CD8-positive, alpha-beta memory T cell (primary cell): ENCODE measurements at places on chromosomes 2 and 18. TPM values are rescaled to one million over a fixed set of nuclear protein-coding genes. Genes with fewer than 3 reads are reported as not detected.

- DNase-seq = no peak
- H3K4me3 ChIP-seq = no peak overlapping the region
Observed at GRCh38 chr18:43081396-43081795, 34.1 kb downstream of the RIT2 start.

DNA sequence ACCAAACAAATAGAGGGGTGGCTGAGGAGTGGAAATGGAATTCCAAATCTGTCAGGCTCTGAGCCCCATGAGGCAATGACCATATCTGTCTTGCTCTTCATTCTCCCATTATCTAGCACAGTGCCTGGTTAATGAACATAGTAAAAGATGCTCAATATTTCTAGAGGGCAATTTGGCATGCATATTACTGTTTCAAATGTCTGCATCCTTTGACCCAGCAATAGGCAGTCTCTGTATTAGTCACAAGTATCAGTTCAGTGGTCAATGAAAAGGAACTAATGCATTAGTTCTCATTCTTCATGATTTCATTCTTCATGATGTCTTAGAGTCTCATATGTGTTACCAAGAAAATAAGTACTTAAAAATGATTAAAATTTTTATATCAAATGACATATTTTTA is 28.4 kb upstream of the MALL start:
- H3K4me3 ChIP-seq = no peak overlapping the region
- no peak for DNase-seq
- H3K4me1 ChIP-seq = no peaks in the 10 kb centered on the region
- no peaks in the 10 kb centered on the region for H3K36me3 ChIP-seq

Gene LRRTM4
- not detected for total RNA-seq

DNA sequence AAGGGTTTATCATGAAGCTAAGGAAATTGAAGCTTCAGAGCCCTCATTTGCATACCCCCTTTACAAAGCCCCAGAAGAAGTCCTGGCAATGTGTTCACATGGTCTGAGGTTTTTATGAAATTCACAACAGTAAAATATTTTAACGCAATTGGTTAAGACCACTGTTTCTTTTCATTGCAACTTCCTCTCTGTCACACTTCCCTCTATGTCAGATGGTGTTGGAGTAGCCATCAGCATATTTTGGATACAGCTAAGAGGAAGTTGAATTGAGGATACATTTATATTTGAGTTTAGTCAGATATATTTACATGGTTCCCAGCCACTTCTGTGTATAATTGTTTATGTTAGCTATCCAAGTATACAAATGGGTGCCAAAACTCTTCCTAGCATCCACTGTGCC is 170.0 kb downstream of the TXNL1 start:
- no peaks in the 10 kb centered on the region for H3K36me3 ChIP-seq
- H3K27ac ChIP-seq = no peak overlapping the region
- no peaks in the 10 kb centered on the region for H3K4me1 ChIP-seq
- H3K4me3 ChIP-seq = no peak overlapping the region

DNA sequence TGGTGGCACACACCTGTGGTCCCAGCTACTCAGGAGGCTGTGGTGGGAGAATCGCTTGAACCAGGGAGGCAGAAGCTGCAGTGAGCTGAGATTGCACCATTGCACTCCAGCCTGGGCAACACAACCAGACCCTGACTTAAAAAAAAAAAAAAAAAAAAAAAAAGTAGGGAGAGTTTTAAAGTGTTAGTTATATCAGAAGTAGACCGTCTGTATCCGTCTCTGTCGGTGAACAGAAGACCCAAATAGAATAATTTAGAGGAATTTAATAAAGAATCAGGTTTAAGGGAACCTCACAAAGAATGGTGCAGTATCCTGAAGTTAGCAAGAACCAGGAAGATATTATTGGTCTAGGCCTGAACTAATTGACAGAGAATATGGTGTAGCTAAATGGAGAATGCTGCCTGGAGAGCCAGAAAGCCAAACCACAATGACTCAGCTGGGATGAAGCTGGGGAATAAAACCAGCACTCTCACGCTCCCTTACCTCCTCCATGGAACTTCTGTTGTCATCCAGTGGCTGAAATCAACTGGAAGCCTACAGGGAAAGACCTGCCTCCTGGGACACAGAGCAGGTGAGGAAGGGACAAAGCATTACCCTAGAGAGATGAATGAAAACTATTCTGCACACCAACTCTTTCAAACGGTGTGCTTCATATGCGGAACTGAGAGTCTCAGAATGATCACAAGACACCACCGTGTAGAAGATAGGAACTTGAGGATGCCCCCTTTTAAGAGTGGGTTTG is 39.1 kb upstream of the PLEKHM3 start:
- no peaks in the 10 kb centered on the region for H3K27me3 ChIP-seq
- H3K27ac ChIP-seq = no peak overlapping the region
- H3K4me3 ChIP-seq = no peak overlapping the region
- no peaks in the 10 kb centered on the region for H3K36me3 ChIP-seq
- no peak for DNase-seq
- H3K4me1 ChIP-seq = no peaks in the 10 kb centered on the region

DNA sequence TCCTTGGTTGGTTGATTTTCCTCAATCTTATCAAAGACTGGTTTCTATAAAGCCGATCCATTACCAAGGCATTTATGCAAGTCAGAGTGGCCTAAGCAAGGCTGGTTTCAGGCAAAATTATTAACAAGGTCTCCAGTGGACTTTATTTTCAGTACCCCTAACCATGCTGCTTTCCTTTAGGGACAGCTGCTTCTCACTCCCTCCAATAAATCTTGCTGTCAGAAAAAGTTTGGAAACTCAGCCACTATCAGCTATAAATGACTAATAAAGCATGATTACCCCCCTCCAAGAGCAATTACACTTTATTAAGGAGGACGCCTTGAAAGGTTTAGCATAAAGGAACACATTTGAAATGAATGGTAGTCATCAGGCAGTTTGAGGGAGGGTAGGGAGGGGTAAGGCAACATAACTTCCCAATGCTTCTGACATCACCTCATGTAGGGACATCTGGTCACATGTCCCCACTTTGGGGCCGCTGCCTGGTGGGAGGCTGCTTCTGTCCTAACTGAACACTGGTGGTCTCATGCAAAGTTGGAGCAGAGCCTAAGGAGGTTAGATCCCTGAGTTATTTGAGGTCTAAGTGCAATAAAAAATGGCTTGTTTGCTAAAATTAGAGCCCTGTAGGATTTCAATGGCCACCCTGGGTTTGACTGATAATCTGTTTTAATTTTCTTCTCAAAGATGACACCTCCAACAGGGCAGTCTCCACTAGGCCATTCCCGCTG is 58.0 kb upstream of the TMEM178A start:
- no peak overlapping the region for H3K27ac ChIP-seq
- H3K36me3 ChIP-seq = no peaks in the 10 kb centered on the region
- no peaks in the 10 kb centered on the region for H3K4me1 ChIP-seq
- H3K4me3 ChIP-seq = no peak overlapping the region
- DNase-seq = no peak

DNA sequence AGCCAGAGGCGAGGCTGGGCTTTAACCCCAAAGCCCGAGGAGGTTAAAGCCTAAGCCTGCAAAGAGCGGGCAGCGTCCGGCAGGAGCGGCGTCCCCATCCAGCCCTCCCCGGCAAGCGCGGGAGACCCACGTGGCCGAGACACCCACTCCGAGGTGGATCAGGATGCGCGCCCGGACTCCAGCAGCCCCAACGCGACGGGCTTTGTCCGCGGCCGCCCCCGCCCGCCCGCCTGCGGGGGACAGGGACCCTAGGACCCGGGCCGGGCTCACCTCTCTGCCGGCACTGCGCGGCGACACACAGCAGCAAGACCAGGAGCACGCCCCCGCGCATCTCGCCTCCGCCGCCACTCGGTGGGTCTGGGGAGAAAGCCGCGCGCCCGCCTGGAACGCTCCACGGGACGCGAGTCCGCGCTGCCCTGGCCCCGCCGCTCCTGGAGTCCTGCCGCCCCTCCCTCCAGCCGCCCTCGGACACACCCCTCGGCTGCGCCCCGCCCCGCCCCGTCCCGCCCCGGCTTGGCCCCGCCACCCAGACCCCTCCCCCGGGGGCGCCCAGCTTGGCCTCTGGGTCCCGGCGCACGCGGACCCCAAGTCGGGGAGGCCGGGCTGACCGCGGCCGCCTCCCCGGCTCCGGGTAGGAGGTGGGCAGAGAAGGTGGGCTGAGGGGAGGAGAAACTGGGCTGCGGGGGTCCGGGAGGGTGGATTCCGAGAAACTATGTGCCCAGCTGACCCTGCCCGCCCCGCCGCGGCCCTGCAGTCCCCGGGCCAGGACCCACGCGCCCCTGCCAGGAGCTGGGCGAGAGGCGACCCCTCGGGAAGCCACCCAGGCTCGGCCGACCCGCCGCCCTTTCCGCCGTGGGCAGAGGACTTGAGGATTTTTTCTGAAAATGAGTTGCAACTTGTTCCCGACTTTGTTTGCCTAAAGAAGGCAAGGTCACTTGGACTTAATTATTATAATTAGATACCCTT is at the start of gene LAMA1:
Gene LAMA1, minus strand, starts transcription at position 408 of the 966 bp plus-strand sequence. Its CDS starts 77 bp downstream, at position 331.
- no peaks in the 10 kb centered on the region for H3K4me1 ChIP-seq
- H3K36me3 ChIP-seq = no peaks in the 10 kb centered on the region
- no peak for DNase-seq
- H3K27me3 ChIP-seq = no peaks in the 10 kb centered on the region
- H3K4me3 ChIP-seq = no peak within 1 kb of the TSS
- no peak within 1 kb of the TSS for H3K27ac ChIP-seq

DNA sequence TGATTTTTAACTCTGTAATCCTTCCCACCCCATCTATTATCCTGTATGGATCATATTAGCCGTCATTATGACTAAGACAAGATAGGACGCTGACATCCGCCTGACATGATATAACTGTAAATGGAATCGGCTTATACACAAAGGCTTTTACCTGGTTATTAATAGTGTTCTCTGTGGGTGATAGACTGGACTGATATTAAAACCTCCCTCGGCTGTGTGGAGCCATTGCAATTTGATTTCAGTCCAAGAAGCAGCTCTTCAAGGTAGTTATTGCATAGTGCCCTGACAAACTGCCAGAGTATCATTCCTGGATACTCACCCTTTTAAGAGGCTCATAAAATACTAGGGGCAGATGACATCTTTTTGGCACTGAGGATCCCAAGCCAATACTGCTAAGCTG is 226.1 kb upstream of the HNRNPA3 start:
- no peak overlapping the region for H3K4me3 ChIP-seq
- no peak overlapping the region for H3K27ac ChIP-seq
- DNase-seq = no peak
- H3K36me3 ChIP-seq = no peaks in the 10 kb centered on the region

Gene GKN2
- total RNA-seq = not detected

- no peaks in the 10 kb centered on the region for H3K27me3 ChIP-seq
- DNase-seq = no peak
- H3K4me1 ChIP-seq = peaks cover 4% of the 10 kb centered on the region
- H3K4me3 ChIP-seq = no peak overlapping the region
- H3K27ac ChIP-seq = no peak overlapping the region
Observed at GRCh38 chr2:234060236-234060635, 9.7 kb downstream of the SPP2 start.

Gene UPP2
- not detected for total RNA-seq

GRCh38 chr18:24181806-24182205 is 42.9 kb downstream of the CABYR start:
- H3K4me1 ChIP-seq = no peaks in the 10 kb centered on the region
- no peak overlapping the region for H3K27ac ChIP-seq
- no peaks in the 10 kb centered on the region for H3K36me3 ChIP-seq
- no peaks in the 10 kb centered on the region for H3K27me3 ChIP-seq
- H3K4me3 ChIP-seq = no peak overlapping the region

Gene HAUS1
- total RNA-seq = 53.3 TPM

- H3K27ac ChIP-seq = no peak overlapping the region
- H3K36me3 ChIP-seq = no peaks in the 10 kb centered on the region
- H3K4me1 ChIP-seq = peaks cover 9% of the 10 kb centered on the region
- DNase-seq = no peak
- no peaks in the 10 kb centered on the region for H3K27me3 ChIP-seq
- H3K4me3 ChIP-seq = no peak overlapping the region
Observed at GRCh38 chr2:65185012-65185411, 42.6 kb upstream of the ACTR2 start.

- peaks cover 4% of the 10 kb centered on the region for H3K27me3 ChIP-seq
- H3K27ac ChIP-seq = no peak overlapping the region
- no peak for DNase-seq
- no peak overlapping the region for H3K4me3 ChIP-seq
Observed at GRCh38 chr2:172896661-172897081, 161.0 kb downstream of the RAPGEF4 start.

DNA sequence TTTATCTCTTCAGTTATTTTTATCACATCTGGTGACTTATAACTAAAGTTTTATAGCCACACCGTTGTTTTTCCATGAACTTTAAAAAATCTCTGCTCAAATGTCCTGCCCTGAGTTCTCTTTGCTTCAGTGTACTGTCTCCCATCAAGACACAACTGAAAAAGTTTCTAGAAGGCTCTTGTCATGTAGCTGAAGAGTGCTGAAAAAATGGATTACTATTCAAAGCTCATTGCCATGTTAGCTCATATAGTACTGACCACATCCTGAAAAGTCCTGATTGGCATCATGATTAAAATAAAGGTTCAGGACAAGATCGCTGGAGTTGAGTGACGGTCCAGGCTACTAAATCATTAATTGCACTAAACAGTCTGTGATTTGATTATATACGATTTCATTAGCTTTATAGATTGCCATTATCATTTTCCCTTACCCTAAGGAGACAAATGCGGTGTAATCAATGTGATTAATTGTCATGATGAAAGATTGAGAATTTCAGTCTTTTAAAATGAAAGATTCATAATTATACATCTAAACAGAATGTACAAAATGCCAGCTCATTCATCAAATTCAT is 62.2 kb downstream of the MFSD6 start:
- H3K4me1 ChIP-seq = peaks cover 31% of the 10 kb centered on the region
- no peaks in the 10 kb centered on the region for H3K36me3 ChIP-seq
- no peaks in the 10 kb centered on the region for H3K27me3 ChIP-seq
- no peak overlapping the region for H3K4me3 ChIP-seq

- no peaks in the 10 kb centered on the region for H3K36me3 ChIP-seq
- no peaks in the 10 kb centered on the region for H3K4me1 ChIP-seq
- DNase-seq = no peak
- H3K27me3 ChIP-seq = no peaks in the 10 kb centered on the region
- no peak overlapping the region for H3K4me3 ChIP-seq
- H3K27ac ChIP-seq = no peak overlapping the region
Observed at GRCh38 chr18:8052237-8052701, 485.2 kb downstream of the PTPRM start.

GRCh38 chr2:31651736-31652135 is 71.0 kb upstream of the SRD5A2 start:
- no peak for DNase-seq
- H3K4me3 ChIP-seq = no peak overlapping the region
- H3K36me3 ChIP-seq = no peaks in the 10 kb centered on the region
- no peaks in the 10 kb centered on the region for H3K4me1 ChIP-seq
- H3K27ac ChIP-seq = no peak overlapping the region

Gene CYS1
- total RNA-seq = 0.09 TPM
